GM04503 (cell line): ENCODE measurements at places on chromosomes 1 and 21.

- DNase-seq, result peak; percentile 81
These were observed 88.5 kb upstream of the VCAM1 start for GRCh38 chr1:100631015-100631551.

- no peak for DNase-seq
These were observed 3.1 kb downstream of the ESPN start for GRCh38 chr1:6427441-6428390.

GRCh38 chr1:163668472-163668871, 346.7 kb downstream of the NUF2 start:
- DNase-seq, result no peak

GRCh38 chr1:75132242-75132811, 1.9 kb upstream of the LHX8 start:
- no peak for DNase-seq

GRCh38 chr1:41914516-41914915, 4.2 kb downstream of the HIVEP3 start:
- DNase-seq, result no peak

DNA sequence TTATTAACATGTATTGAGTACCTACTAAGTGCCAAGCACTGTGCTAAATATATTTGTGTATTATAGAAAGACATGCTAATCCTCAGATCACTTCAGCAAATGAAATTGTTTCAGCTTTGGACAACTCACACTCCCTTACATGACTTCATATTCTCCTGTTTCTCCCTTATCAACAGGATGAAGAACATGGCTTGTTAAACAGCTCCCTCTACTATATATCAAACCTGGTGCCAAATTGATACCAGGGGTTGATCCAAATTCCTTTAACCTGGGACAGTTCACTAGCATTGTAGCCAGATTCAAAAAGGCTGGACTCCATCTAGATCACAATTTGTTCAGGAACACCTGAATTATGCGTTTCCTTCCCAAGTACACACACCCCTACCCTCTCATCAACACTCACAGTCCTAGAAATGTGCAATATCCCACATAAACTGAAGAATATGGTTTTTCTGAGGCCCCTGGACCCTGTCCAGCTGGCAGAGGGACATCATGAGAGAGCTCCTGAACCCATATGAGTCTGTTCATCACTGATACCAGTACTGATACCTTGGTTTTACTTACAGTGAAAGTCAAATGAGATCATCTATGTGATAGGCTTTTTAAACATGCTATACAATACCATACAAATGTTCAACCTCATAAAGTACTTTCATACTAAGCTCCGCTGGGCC, 47.0 kb upstream of the PALMD start:
- no peak for DNase-seq

- no peak for DNase-seq
These were observed 14.6 kb upstream of the AHDC1 start for GRCh38 chr1:27618341-27619082.

- no peak for DNase-seq
These were observed 52.5 kb downstream of the ZNF684 start for GRCh38 chr1:40583980-40584379.

- DNase-seq, result no peak
These were observed 72.3 kb downstream of the RUSC1 start for GRCh38 chr1:155392898-155393411.

DNA sequence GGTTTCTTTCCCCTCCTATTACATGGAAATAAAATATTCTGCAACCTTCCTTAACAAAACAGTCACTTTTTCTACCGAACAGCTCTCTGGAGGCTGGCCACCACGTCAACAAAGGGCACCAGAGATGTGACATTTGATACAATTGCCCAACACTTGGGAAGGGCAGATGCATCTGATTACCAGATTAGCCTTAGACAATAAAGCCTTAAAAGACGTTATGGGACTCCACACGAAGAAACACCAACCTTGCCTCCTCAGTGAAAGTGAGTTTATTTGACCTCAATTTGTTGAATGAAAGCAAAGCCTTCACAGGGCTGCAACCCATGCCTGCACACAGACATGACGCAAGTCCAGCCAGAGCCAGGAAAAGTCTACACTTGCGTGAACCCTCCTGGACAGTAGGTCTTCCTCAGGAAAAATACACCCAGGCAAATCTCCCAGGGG, 136.1 kb downstream of the TGFBR3 start:
- DNase-seq, result no peak

GRCh38 chr1:6317098-6317760, 56.3 kb upstream of the GPR153 start:
- DNase-seq, result no peak

DNA sequence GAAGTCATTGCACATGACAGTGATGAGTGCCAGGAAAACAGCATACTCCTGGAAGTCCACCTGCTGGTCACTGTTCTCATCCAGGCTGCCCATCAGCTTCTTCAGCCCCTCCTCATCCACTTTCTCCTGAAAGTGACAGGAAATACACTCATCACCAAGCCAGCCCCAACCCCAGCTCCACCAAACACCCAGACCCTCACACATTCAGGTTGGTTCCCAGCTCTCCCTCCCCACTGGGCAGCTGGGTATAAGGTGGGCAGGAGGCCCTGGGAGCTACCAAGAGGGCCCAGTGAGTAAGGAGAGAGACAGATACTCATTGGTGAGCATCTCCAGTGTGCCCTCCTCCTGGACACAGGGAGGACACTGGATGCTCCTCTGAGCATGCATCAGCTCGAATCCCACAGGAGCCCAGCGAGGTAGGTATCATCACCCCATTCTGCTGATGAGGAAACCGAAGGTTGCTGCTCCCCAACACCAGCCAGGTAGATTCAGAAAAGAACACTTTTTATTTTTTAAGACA, 4.1 kb downstream of the S100A2 start:
- DNase-seq, result no peak

DNA sequence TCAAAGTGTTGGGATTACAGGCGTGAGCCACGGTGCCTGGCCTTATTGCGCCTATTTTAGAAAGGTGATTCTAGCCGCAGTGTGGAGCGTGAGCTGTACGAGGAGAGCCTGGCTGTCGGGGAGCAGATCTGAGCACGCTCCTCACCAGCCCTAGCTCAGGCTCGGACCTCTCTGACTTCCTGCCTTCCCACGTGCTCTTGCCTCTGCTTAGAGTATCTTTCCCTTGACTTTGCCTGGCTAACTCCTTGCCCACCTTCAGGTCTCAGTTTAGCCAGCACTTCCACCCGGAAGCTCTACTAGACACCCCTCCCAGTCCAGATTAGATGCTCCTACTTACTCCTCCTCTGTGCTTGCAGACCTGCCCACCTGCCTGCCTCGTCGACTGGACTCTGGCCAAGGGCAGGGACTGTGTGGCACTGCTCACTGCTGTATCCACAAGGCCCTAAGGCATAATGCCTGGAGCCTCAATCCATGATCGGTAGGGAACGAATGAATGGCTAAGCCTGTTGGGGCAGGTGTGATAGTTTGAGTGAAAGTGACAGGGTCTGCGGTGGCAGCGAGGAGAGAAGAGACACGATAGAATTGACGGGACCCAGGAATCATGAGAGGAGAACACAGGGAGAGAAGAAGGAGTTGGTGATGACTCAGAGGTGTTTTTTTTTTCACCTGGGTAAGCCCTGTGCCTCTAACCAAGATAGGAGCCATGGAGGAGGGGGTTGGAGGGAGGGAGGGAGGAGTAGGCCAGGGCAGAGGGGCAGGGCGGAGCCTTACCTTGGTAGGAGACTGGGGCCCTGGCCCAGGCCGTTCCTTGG, 28.1 kb upstream of the WASF2 start:
- DNase-seq, result no peak

DNA sequence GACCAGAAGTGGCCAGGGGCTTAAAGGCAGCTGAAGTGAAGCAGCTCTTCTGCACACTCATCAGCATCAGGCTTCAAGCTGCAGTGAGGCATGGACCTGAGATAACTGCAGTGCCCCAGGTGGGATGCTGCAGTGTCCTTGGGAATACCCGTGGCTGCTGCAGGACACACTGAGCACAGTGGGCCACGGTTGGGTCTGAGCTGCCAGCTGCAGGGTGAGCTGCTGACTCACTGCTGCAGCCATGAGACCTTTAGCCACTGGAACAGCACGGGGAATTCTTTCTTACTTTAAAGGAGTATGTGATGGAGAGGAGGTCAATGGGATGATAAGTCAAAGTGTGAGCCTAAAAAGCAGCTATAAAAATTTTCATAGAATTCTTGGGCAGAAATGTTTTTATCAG, 102.1 kb downstream of the XCL2 start:
- no peak for DNase-seq

DNA sequence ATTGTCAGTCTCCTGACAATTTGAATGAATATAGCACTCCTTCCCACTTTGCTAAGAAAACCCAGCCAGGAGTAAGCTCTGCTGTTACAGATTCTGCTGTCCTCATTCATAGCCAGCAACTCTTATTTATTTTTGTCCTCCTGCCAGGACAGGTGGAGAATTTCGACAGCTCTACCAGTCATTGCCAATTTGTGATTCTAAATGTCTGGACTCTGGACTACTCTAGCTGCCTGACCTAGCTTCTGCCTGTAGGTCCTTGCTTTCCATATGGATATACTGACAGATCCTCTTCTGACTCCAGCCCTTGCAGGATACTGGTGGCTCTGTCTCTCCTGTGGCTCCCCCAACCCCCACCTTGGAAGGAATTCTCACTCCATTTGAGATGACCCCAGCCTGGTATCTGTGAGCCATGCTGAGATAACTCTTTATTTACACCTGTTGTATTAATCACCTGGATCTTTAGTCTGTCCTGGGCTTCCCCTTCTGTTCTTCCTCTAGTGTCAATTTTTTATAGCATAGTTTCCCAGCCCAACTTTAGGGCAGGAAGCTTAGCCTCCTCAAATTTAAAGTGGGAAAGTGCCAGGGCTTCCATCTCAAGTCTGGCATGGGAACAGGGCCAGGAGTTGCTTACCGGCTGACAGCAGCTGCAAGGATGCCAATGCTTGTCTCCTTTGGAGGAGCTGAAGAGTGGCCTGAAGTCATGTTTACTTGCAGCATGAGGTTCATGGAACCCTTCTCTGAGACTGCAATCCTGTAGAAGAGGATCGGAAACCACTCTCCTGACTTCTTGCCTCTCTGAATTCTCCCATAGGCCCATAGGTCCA, 6.7 kb downstream of the PM20D1 start:
- DNase-seq, result no peak

DNA sequence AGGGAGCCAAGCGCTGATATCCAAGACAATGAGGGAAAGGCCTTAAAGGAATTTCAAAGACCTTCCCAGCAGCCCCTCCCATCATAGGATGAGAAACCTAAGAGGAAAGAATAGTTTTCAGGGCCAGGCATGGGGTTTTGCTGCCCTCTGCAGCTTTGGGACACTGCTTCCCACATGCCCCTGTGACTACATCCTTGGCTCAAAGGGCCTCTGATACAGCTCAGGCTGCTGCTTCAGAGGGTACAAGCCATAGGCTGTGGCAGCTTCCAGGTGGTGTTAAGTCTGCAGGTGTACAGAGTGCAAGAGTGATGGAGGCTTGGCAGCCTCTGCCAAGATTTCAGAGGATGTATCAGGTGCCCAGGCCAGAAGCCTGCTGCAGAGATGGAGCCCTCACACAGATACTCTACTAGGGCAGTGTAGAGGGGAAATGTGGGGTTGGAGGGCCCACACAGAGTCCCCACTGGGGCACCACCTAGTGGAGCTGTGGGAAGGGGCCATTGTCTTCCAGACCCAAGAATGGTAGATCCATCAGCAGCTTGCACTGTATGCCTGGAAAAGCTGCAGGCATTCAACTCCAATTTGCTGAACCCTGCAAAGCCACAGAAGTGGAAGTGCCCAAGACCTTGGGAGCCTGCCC, 125.8 kb downstream of the SLC45A1 start:
- no peak for DNase-seq

DNA sequence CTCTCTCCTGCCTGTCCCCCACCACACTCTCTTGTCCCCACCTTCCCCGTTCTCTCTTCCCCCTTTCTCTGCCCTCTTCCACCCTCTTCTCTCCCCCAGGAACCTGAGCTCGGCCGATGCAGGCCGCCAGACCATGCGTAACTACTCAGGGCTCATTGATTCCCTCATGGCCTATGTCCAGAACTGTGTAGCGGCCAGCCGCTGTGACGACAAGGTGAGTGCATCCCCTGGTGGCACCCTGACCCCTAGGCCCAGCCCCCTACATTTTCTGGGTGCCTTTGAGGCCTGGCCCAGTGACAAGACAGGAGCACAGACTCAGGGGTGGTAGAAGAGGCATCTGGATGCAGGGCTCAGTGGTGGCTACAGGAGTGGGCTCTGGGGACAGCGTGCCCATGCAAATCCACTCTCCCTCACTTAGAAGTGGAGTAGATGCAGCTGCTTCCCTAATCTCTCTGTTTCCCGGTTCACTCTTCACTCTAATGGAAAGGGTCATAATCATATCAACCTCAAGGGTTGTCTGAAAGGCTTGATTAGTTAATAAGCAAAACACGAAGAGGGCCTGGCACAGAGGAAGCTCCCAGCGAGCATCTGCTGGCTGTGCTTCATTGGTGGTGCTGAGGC, 37.0 kb downstream of the PKP1 start:
- no peak for DNase-seq

GRCh38 chr1:118201524-118201923, 16.5 kb upstream of the SPAG17 start:
- no peak for DNase-seq

- DNase-seq, result no peak
These were observed 925 bp downstream of the TNNI1 start for GRCh38 chr1:201420608-201421002.

- DNase-seq, result no peak
These were observed 1.9 kb upstream of the MAD2L2 start for GRCh38 chr1:11682799-11683198.

DNA sequence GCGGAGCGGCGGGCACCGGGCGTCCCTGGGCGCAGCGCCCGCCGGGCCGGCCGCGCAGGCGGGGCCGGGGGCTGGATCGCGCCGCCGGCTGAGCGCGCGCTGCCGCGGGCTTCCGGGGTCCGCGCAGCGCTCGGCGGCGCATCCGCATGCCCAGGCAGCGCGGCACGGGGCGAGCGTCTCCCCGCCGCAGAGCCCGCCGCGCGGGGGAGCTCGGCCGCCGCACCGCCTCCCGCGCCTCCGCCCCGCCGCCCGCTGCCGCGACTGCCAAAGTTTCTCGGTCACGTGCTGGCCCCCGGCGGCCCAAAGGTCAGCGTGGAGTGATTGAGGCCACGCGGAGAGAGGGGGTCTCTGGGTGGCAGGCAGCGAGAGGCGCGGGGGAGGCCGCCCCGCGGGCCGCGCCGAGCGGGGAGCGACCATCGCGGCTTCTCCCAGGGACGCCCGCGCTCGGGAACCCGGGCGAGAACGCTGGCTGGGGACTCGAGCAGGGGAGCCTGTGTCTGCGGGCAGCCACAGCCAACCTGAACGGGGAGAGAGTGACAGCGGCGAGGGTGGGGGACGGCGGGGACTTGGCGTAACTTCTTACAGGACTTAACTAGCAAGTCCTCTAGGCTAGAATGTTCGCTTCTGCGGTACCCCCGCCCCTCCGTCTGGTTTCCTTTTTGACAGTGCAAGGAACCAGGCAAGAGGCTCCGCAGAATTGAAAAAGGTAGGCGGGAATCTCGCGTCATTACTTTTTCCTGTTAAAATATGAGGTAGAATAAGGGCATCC, at the start of gene ILDR2:
TSS of gene ILDR2 (minus strand) at position 180 of the 769 bp plus-strand sequence. CDS start 272 bp downstream, outside the sequence.
- DNase-seq, result no peak

- no peak for DNase-seq
These were observed 59.3 kb downstream of the COL18A1 start for GRCh38 chr21:45464309-45464708.

GRCh38 chr1:204493145-204493983, 1.2 kb downstream of the PIK3C2B start:
- DNase-seq, result peak; percentile 12

- no peak for DNase-seq
These were observed 298.2 kb downstream of the SPATA17 start for GRCh38 chr1:217929213-217929885.
